ENCODE measurements at places on chromosomes 6 and 20. TPM values are rescaled to one million over a fixed set of nuclear protein-coding genes. Genes with fewer than 3 reads are reported as not detected.
A peak's percentile ranks its signal among the peaks of the same experiment; 100 is the strongest.

IL20RA gene
- total RNA-seq = 3.1 TPM

PDYN gene
- not detected for total RNA-seq

GCLC gene
- 45.9 TPM for total RNA-seq

DNA sequence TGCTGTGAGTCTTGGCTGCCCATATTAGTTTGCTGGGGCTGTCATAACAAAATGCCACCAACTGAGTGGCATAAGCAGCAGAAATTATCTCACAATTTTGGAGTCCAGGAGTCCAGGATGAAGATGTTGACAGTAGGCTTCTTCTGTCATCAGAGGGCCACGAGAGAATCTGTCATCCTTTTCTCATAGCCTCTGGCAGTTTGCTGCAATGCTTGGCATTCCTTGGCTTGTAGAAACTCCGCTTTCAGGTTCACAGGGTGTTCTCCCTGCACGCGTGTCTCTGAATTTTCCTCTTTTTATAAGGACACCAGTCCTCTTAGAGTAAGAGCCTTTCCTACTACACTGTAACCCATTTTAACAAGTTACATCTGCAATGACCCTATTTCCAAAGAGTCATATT, 838.4 kb downstream of the TFAP2A start:
- no peak for DNase-seq
- H3K4me1 ChIP-seq = no peaks in the 10 kb centered on the region
- no peaks in the 10 kb centered on the region for H3K36me3 ChIP-seq

NHSL1 gene
- total RNA-seq = 26.8 TPM

DNA sequence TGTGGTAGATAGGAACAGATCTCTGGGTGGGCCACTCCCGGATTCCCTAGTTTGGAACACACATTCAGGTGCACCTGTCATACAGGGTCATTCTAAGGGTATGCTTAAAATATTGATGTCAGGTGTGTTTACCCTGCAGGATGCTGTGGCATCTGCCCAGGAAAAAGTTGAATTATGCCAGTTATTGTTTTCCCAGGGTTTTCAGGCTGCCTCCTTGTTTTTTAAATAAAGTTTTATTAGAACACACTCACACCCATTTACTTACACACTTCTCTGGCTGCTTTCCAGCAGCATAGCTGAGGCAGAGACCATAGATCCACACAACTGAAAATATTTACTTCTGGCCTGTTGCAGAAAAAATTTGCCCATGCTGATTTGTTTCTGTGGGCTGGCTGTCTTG, 76.5 kb downstream of the PHACTR3 start:
- no peaks in the 10 kb centered on the region for H3K36me3 ChIP-seq
- peaks cover 85% of the 10 kb centered on the region for H3K27me3 ChIP-seq
- H3K4me1 ChIP-seq = no peaks in the 10 kb centered on the region
- H3K27ac ChIP-seq = no peak overlapping the region
- no peak for DNase-seq

DNA sequence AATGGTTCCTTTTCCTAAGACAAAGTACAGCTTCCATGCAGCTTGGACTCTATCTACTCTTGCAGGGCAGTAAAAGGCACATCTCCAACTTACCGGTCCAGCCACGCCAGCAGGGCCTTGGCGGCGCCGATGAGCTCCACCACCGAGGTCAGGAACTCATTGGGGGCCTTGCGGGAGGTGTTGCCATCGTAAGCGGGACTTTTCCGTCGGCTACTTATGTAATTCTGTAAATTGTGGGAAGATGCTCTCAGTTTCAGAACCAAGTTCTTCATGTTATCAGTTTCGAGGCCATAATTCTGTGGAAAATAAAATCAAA, 68.5 kb downstream of the CNKSR3 start:
- no peak overlapping the region for H3K27ac ChIP-seq
- DNase-seq = no peak
- no peaks in the 10 kb centered on the region for H3K27me3 ChIP-seq
- H3K4me1 ChIP-seq = peaks cover 20% of the 10 kb centered on the region
- no peaks in the 10 kb centered on the region for H3K36me3 ChIP-seq
- H3K4me3 ChIP-seq = no peak overlapping the region

GRCh38 chr6:136989571-136990241, 55.1 kb downstream of the IL20RA start:
- H3K27ac ChIP-seq = no peak overlapping the region
- DNase-seq = peak; percentile 15
- peak overlapping the region; percentile 66 for H3K4me3 ChIP-seq
- peaks cover 25% of the 10 kb centered on the region for H3K4me1 ChIP-seq
- H3K36me3 ChIP-seq = peaks cover 9% of the 10 kb centered on the region
- no peaks in the 10 kb centered on the region for H3K27me3 ChIP-seq

DEFB129 gene
- not detected for total RNA-seq

DNA sequence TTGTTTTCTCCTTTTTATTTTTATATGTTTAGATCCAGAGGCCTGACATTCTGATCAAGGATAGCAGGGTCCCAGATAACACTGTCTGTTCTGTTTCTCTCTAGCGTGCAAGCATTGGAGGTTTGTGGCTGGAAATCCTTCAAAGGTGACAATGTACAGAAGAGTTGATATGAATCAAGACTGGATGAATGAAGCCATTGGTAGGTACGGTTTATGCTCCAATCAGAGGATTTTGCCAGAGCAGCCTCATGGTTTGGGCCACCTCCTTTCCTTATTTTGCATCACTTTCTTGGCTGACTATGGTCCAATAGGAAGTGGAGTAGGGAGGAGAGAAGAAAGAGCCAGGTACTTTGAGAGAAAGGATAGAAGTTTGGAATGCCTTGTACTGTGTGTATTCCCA, 484.8 kb upstream of the JAG1 start:
- peak overlapping the region; percentile 6 for H3K4me3 ChIP-seq
- peak; percentile 7 for DNase-seq
- H3K36me3 ChIP-seq = no peaks in the 10 kb centered on the region
- peak overlapping the region; percentile 90 for H3K27ac ChIP-seq
- H3K27me3 ChIP-seq = no peaks in the 10 kb centered on the region

- H3K27me3 ChIP-seq = no peaks in the 10 kb centered on the region
- H3K4me1 ChIP-seq = peaks cover 29% of the 10 kb centered on the region
- no peak for DNase-seq
- H3K27ac ChIP-seq = no peak overlapping the region
- H3K4me3 ChIP-seq = no peak overlapping the region
- H3K36me3 ChIP-seq = peaks cover 7% of the 10 kb centered on the region
These were observed 111.5 kb upstream of the RPS6KA2 start for GRCh38 chr6:166738386-166739116.

- no peak overlapping the region for H3K27ac ChIP-seq
- H3K4me3 ChIP-seq = no peak overlapping the region
- no peak for DNase-seq
These were observed 42.5 kb upstream of the ADGRF1 start for GRCh38 chr6:47084610-47085009.

GRCh38 chr20:31523361-31524283, 9.4 kb downstream of the HM13 start:
- H3K36me3 ChIP-seq = peaks cover 65% of the 10 kb centered on the region
- H3K27ac ChIP-seq = no peak overlapping the region
- no peak overlapping the region for H3K4me3 ChIP-seq
- DNase-seq = no peak
- H3K27me3 ChIP-seq = no peaks in the 10 kb centered on the region

- no peak overlapping the region for H3K4me3 ChIP-seq
- H3K27me3 ChIP-seq = no peaks in the 10 kb centered on the region
- no peaks in the 10 kb centered on the region for H3K36me3 ChIP-seq
- no peak overlapping the region for H3K27ac ChIP-seq
- no peaks in the 10 kb centered on the region for H3K4me1 ChIP-seq
- DNase-seq = no peak
These were observed 167.4 kb downstream of the SASH1 start for GRCh38 chr6:148509800-148510581.

DNA sequence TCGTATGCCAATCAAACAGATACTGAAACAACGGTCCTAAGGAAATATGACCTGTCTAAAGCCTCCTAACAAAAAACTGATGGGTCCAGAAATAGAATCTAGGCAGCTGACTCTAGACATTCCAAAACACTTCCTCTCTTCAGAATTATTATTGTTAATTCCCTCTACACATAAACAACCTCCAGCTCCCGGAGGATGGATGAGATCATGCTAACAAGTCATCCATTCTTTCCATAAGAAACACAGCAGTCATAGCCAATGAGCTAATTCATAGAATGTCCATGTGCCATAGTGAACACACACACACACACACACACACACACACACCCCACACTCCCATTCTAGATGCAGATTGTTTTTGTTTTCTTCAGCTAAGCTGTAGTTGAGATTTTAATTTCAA, 44.3 kb downstream of the HDGFL1 start:
- H3K36me3 ChIP-seq = no peaks in the 10 kb centered on the region
- H3K27me3 ChIP-seq = no peaks in the 10 kb centered on the region
- no peak overlapping the region for H3K4me3 ChIP-seq
- no peaks in the 10 kb centered on the region for H3K4me1 ChIP-seq

DNA sequence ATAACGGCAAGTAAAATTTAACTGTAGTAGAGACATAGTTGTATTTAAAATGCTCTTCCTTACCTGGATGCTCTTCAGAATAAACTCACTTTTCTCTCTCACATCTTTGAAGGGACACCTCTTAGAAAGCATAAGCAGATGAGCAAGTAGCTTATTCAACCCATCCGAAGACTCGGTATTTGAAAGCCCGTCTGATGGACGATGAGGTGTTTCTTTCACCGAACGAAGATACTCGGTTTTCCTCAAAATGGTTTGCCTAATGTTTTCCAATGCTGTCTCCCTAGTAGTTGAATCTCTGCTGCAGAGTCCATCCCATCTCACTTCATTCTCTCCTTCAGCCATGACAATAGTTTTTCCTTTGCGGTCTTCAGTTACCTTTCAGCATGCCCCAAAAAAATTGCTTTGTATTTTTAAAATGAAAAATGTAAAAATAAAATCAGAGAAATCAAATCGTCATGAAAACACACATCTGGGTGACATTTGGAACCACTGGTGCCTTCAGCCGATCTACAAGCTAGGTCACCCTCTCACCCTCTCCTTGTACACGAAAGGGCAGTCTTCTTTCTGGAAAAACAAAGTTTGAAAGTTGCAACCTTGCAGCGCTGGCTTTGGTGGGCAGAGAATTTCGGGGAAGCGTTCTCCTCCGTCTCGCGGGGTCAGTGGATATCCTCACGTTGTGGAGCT, 772 bp downstream of the SESN1 start:
- H3K36me3 ChIP-seq = peaks cover 26% of the 10 kb centered on the region
- peak overlapping the region; percentile 94 for H3K4me3 ChIP-seq
- H3K4me1 ChIP-seq = peaks cover 28% of the 10 kb centered on the region
- H3K27me3 ChIP-seq = no peaks in the 10 kb centered on the region
- peak overlapping the region; percentile 19 for H3K27ac ChIP-seq

GRCh38 chr20:34544109-34544796, 14.3 kb upstream of the MAP1LC3A start:
- H3K36me3 ChIP-seq = peaks cover 43% of the 10 kb centered on the region
- H3K4me3 ChIP-seq = no peak overlapping the region
- no peak for DNase-seq
- H3K27me3 ChIP-seq = no peaks in the 10 kb centered on the region
- H3K4me1 ChIP-seq = no peaks in the 10 kb centered on the region
- no peak overlapping the region for H3K27ac ChIP-seq

GSTA3 gene
- not detected for total RNA-seq

DNA sequence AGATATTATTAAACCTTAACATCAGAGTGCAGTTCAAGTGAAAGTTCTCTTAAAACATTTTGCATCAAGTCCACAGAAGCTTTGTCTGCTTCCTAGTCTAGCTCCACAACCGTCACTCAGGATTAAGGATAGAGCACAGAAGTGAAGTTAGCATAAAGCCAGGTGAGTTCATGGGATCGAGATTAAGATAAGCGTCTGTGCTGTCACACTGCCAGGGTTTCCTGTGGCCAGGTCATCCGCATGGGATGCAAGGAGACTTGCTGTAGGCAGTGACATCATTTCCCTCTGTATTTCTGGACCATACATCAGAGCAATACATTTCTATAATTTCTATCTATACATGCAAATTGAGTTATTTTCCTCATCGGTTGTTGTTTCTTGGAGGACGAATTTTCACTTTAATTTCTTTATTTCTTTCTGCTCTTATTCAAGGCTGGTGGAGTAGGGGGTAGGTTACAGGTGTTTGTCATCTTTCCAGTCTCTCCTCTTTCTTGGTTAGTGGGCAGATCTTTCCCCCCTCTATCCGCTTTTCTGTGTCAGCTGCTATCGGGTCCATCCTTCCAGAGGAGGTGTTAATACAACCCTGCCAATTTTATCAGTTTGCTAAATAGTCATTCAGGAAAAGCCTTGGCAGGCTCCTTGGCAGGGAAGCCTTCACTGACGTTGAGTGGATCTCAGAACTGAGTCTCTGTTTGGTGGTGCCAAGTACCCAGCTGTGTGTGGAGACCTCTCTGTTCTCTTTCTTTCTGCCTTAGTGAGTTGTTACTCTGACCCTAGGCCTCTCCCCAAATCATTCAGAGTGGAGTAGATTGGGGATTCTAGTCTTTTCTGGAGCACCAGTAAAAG, 307.6 kb upstream of the MAP3K7 start:
- H3K27ac ChIP-seq = no peak overlapping the region
- no peaks in the 10 kb centered on the region for H3K4me1 ChIP-seq
- H3K36me3 ChIP-seq = no peaks in the 10 kb centered on the region
- DNase-seq = no peak
- no peaks in the 10 kb centered on the region for H3K27me3 ChIP-seq

GRCh38 chr6:88870717-88871330, 92.6 kb downstream of the RNGTT start:
- H3K4me1 ChIP-seq = peaks cover 14% of the 10 kb centered on the region
- peak; percentile 56 for DNase-seq
- no peaks in the 10 kb centered on the region for H3K36me3 ChIP-seq

- H3K27me3 ChIP-seq = no peaks in the 10 kb centered on the region
- H3K27ac ChIP-seq = no peak overlapping the region
These were observed 205.2 kb downstream of the BMP7 start for GRCh38 chr20:57061051-57061900.

NMBR gene
- not detected for total RNA-seq

GRCh38 chr6:33156561-33156960, 35.7 kb downstream of the COL11A2 start:
- H3K27ac ChIP-seq = no peak overlapping the region
- peaks cover 5% of the 10 kb centered on the region for H3K36me3 ChIP-seq
- DNase-seq = no peak
- peaks cover 8% of the 10 kb centered on the region for H3K4me1 ChIP-seq
- peaks cover 75% of the 10 kb centered on the region for H3K27me3 ChIP-seq

OR2B6 gene
- 1.5 TPM for total RNA-seq

- peak overlapping the region; percentile 94 for H3K4me3 ChIP-seq
- H3K27ac ChIP-seq = peak overlapping the region; percentile 95
- H3K36me3 ChIP-seq = peaks cover 25% of the 10 kb centered on the region
- H3K4me1 ChIP-seq = peaks cover 15% of the 10 kb centered on the region
These were observed 133.0 kb downstream of the GPX5 start for GRCh38 chr6:28658475-28659249.

- H3K27me3 ChIP-seq = no peaks in the 10 kb centered on the region
- DNase-seq = no peak
- H3K4me1 ChIP-seq = no peaks in the 10 kb centered on the region
- H3K4me3 ChIP-seq = no peak overlapping the region
- no peak overlapping the region for H3K27ac ChIP-seq
- H3K36me3 ChIP-seq = no peaks in the 10 kb centered on the region
These were observed 294.0 kb downstream of the SAMD5 start for GRCh38 chr6:147802459-147802858.

IMPG1 gene
- not detected for total RNA-seq

DNA sequence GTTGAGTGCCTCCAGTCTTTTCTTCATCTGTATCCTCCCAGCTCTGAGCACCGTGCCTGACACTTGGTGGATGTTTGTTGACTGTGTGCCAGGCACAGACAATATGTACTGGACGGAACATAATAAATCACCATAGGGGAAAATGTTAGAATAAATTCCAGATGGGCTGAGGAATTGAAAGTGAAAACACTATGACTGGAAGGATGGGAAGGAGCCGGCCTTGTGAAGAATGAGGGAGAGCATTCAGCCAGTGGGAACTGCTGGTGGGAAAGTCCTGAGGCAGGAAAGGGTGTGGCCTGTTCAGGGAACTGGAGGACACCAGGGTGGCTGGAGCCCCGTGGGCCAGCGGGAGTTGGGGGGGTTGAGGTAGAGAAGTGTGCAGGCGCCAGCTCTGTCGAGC, 75.4 kb downstream of the MTHFD1L start:
- no peaks in the 10 kb centered on the region for H3K27me3 ChIP-seq
- peaks cover 42% of the 10 kb centered on the region for H3K36me3 ChIP-seq
- no peaks in the 10 kb centered on the region for H3K4me1 ChIP-seq

GGTLC1 gene
- not detected for total RNA-seq

Data from Calu3 (cell line).